ENCODE measurements at places on chromosomes 6 and 20.

- no peak for DNase-seq
Observed at GRCh38 chr6:53095716-53096115, 30.5 kb downstream of the FBXO9 start.

DNA sequence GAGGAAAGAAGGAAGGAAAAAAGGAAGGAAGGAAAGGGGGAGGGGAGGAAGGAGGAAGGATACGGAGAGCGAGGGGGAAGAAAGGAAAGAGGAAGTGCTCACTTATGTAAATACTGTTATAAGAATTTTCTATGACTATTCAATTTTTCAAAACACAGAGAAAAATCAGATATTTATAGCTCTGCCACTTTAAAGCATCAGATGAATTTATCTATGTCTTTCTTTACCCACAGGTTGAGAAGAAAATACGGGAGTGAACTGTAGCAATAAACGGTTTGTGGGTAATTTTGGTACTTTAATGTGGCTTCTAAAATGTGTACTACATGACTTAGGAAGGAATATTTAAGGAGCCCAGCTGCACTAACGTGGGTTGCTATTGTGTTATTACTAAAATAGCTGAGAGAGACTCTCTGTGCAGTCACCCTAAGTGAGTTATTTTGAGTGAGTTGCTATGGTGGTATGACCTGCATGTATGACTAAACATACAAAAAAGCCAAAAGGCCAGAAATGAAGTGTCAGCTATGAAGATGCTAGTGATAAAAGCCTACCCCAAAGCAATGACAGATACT is 225.5 kb downstream of the SOD2 start:
- no peak for DNase-seq

DNA sequence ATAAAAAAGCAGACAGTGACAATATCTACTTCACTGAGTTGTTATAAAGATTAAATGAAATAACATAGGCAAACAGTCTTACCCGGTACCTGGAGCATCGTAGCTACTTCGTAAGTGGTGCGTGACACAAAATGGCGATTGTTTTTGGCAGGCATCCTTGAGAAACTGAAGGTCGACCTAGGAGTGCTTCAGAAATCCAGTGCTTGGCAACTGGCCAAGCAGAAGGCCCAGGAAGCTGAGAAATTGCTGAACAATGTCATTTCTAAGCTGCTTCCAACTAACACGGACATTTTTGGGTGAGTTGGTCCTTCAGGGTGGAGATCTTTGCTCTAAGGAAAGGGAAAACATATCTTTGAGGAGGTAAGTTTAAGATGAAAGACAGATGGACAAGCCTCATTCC is 4.8 kb downstream of the BPIFA2 start:
- no peak for DNase-seq

- no peak for DNase-seq
Observed at GRCh38 chr6:136846046-136846445, 23.7 kb downstream of the PEX7 start.

DNA sequence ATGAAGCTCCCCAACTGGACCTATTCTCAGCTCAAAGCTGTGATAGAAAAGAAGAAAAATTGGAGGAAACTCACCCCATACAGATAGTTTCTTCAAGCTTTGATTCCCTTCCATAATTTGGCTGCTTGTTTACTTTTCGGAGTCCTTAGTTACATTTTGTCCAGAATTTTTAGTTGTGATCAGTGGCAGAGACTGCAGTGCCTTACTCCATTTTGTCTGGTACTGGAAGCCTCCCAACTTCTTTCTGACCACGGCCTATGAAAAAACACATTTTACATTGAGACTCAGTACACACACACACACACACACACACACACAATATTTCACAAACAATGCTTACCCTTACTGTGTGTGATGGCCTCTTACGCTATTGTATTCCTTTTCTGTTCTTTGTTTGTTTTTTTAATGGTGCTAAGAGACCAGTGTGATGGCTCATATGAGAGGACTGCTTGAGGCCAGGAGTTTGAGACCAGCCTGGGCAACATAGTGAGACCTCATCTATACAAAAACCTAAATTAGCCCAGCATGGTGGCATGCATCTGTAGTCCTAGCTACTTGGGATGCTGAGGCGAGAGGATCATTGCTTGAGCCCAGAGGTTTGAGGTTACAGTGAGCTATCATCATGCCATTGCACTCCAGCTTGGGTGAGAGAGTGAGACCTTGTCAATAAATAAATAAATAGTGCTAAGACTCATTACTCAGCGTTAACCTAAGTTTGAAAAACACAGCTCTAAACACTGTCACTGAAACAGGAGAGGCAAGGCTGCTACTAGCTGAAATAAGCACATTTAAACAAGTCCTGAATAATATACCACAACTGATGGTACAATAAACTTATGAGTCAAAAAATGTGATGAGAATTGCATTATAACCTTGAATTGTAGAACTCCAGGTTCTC is 13.8 kb upstream of the RNF8 start:
- no peak for DNase-seq

DNA sequence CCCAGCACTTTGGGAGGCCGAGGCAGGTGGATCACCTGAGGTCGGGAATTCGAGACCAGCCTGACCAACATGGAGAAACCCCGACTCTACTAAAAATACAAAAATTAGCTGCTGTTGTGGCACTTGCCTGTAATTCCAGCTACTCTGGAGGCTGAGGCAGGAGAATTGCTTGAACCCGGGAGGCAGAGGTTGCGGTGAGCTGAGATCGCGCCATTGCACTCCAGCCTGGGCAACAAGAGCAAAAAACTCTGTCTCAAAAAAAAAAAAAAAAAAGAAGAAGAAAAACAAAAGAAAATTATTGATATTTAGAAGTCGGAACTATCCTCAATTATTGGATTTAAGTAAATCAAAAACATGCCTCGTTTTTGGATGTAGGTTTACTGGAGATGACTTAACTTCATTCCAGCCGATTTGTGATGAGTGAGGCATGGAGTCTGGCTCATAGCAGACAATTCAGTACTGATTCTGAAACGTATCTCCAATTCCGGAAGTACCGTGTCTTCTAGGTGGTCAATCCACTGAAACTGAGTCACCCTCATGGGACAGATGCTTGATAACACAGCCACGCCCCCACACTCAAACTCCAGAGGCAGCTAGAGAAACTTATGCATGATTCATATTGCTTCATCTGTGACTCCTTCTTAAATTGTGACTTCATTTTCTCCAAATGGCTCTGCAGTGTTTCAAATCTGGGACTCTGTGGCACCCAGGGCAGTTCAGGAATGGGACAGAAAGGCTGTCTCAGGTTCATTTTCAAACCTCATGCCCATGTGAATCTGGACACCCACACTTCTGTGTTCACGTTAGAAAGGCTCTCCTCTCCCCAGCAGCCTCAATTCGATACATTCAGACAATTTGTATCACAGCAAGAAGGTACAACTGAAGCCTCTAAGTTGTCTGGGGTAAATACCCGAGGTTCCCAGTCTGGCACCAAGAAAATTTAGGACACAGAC is 110.4 kb upstream of the ARMC2 start:
- no peak for DNase-seq

DNA sequence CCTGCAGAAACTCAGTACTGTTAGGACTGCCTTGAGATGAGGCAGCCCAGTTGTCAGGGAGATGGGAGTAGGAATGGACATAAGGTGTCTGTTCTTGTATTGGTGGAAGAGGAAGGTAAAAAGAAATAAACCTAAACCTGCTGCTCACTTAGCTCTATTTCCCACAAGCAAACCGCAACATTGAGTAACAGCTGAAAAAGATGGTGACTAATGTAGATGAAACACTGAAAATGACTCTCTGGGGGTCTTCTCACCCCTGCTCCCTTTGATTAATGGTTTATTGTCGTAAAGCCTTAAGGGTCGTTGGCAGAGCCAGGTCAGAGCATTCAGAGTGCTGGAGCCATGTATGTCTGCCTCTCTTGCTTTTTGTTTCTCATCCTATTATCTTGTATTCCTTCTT is 87.5 kb downstream of the FOXO3 start:
- no peak for DNase-seq

GRCh38 chr20:59565768-59566461 is 38.4 kb upstream of the PHACTR3 start:
- DNase-seq: no peak

DNA sequence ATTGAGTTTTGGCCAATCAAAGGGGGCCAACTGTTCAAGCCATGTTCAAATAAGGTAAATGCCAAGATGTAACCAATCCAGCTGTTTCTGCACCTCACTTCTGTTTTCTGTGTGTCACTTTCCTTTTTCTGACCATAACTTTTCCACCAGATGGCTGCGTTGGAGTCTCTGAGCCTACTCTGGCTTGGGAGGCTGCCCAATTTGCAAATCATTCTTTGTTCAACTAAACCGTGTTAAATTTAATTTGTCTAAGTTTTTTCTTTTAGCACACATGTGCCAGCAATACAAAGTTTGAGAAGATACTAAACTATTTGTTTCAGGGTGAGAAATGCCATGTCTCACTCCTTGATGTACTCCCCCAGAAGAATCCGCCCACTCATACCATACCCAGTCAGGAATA is 52.1 kb downstream of the IYD start:
- no peak for DNase-seq

- no peak for DNase-seq
Observed at GRCh38 chr6:122482750-122483080, 11.1 kb upstream of the SERINC1 start.

GRCh38 chr6:6764764-6765434 is 176.4 kb downstream of the LY86 start:
- no peak for DNase-seq

GRCh38 chr20:49775229-49775693 is 37.4 kb upstream of the SLC9A8 start:
- no peak for DNase-seq

GRCh38 chr6:114249522-114249921 is 93.3 kb downstream of the HS3ST5 start:
- no peak for DNase-seq

- no peak for DNase-seq
Observed at GRCh38 chr20:50304923-50305635, 114.4 kb downstream of the CEBPB start.

- no peak for DNase-seq
Observed at GRCh38 chr6:437037-437392, 45.5 kb downstream of the IRF4 start.

DNA sequence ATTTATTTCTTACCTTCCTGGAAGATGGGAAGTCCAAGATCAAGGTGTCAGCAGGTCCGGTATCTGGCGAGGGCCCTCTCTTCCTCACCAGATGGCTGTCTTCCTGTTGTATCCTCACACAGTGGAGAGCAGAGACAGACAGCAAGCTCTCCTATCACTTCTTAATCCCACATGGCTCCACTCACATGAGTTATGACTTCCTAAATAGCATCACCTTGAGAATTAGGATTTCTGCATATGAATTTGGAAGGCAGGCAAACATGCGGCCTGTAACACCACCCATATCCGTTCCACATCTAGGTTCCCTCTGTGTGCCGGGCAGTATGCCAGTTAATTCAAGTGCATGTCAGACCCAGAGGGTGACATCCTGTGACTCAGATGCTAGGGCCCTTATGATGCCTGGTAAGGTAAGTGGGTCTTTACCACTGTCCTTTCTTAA is 2.1 kb downstream of the RAET1E start:
- DNase-seq: peak; percentile 33

DNA sequence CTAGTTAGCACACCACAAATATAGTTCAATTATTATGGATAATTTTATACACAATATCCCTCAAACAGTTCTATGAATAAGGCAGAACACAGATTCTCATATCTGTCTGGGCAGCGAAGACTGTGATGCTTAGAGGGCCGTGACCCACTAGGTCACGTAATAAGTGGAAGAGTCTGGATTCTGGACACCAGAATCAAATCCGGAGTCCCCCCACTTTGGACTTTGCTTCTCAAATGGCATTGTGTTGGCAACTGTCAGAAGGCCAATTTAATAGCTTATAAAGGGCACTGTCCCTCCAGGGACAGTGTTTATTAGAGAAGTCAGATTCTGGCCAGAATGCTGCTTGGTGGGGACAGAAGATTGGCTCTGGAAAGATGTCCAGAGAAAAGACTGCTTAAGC is 6.8 kb upstream of the CCDC167 start:
- DNase-seq: no peak

DNA sequence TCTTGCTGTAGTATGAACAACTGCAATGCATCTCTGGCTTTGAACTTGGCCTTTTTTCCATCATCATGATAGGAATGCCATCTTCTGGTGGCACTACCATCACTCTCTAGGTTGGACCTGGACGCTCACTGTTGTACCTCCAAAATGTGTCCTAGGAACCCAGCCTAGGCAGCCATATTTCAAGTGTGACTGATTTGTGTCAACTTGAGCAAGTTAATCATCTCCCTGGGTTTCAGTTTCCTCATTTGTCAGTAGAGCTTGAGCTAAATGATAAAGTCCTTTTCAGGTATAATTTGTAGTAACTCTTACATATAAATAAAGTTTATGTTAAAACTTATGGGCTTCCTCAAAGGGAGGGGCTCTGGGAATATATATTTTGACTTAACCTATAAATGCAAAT is 241.7 kb upstream of the CEP162 start:
- no peak for DNase-seq

GRCh38 chr6:32216998-32217397 is 6.9 kb downstream of the NOTCH4 start:
- DNase-seq: no peak

GRCh38 chr6:110250058-110250457 is 69.8 kb downstream of the CDC40 start:
- no peak for DNase-seq

DNA sequence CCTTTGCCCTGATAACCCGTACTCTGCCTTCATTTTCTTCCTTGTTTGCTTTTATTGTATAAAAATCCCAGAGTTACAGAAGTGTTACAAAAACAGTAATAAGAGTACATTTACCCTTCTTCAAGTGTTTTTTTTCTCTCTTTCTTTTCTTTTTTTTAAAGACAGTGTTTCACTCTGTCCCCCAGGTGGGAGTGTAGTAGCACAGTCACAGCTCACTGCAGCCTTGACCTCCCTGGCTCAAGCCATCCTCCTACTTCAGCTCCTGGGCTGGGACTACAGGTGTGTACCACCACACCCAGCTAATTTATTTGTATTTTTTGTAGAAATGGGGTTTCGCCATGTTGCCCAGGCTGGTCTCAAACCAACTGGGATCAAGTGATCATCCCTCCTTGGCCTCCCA is 402.7 kb downstream of the CDKAL1 start:
- DNase-seq: no peak

DNA sequence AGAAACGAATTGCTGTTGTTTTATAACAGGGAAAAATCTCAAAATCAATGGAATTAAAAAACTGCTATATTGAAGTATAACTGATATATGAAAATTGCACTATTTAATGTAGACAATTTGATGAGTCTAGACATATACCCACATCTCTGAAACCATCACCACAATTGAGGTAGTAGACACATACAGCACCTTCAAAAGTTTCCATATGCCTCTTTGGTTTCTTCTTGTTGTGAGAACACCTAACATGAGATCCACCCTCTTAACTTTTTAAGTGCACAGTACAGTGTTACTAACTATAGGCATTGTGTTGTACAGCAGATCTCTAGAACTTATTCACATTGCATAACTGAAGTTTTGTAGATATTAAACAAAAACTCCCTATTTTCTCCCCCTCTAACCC is 14.0 kb upstream of the SLC17A5 start:
- no peak for DNase-seq

- DNase-seq: no peak
Observed at GRCh38 chr6:7331452-7331851, 18.5 kb upstream of the SSR1 start.

- DNase-seq: peak; percentile 6
Observed at GRCh38 chr6:44925100-44925739, 402.9 kb upstream of the RUNX2 start.

- DNase-seq: no peak
Observed at GRCh38 chr6:110882824-110883554, 8.4 kb downstream of the AMD1 start.

Measured in NCI-H510A (cell line).